ENCODE measurements at places on chromosomes 7 and 10. TPM values are rescaled to one million over a fixed set of nuclear protein-coding genes. Genes with fewer than 3 reads are reported as not detected.

The NPFFR1 gene
- total RNA-seq, result not detected

The TRIM4 gene
- 21.7 TPM for total RNA-seq

The ADAM12 gene
- total RNA-seq, result not detected

The C7orf33 gene
- not detected for total RNA-seq

The GIMAP1 gene
- total RNA-seq, result not detected

The TMEM176A gene
- not detected for total RNA-seq

The PPRC1 gene
- total RNA-seq, result 19.0 TPM

The MUC12 gene
- total RNA-seq, result not detected

The CTNNA3 gene
- total RNA-seq, result not detected

The DGKI gene
- not detected for total RNA-seq
